Kidney tubule cell (primary cell): ENCODE measurements at places on chromosomes 2 and 18.

- peak; percentile 64 for DNase-seq
These were observed 204.8 kb downstream of the TFCP2L1 start for GRCh38 chr2:121080013-121080772.

DNA sequence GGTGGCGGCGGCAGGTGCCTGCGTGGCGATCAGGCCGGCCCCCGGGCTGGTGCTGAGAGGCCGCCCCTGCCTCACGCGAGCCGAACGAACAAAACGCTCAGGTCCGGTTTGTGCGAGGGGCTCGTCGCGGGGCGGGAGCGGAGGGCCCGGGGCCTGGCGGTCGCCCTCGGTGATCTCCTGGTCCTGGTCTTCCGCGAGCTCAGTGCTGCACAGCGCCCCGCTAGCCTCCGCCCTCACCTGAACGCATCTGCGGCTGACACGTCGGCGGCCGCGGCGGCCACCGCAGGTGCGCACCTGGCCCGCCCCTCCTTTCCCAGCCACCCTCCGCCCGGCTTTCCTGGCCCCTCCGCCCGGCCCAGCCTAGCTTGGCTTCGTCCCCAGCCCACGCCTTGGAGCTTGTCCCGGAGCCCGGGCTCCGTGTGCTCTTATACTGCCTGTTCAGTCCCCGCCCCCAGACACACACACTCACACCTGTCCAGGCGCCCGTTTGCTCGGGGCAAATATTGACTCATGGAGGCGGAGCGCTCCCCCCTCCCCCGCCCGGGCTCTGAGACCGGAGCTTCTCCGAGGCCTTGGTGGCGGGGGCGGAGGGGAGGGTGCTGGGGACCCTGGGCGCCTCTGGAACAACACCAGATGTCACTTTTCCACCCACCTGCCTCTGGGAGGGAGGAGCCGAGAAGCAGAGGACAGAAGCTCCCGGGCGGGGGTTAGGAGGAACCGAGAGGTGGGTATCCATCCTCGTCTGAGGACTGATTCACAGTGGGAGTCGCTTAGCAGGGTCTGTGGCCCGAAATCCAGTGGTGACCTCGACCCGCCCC, 8.6 kb upstream of the CRYBA2 start:
- DNase-seq: peak; percentile 56

DNA sequence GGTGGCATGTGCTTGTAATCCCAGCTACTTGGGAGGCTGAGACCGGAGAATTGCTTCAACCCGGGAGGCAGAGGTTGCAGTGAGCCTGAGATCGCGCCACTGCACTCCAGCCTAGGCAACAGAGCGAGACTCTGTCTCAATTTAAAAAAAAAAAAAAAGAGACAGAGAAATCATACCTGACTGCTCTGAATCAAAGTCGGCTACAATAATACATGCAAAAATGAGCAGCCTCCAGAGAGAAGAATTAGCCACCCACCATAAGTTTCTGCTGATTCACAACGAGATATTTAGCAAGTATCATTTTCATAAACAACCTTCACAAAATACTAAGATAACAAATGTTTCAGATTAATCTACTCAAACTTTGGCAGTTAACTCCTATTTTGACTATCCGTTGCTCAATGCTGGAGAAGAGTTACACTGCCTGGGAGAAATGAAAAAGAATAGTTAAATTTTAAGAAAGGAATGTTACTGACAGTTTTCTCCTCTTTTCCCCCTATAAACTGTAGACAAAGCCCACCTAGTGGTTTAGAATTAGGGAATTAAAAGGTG, 1.5 kb downstream of the OSBPL1A start:
- no peak for DNase-seq

DNA sequence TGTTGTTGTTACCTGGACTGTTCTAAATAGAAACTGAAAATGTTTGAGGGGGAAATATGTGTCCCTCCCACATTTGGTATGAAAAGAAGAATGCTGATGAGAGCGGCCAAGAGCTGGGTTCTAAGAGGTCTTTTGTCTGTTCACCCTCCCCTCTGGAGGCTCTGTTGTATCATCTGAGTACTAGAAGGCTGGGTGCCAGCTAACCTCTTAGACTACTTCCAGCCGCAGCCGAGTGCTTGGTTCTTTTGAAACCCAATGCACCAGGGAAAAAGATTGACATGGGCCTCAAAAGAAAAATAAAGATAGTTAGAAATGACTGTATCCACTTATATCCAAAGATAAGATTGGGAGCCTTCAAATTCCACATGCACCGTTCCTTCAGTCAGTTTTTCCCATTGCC, 255.9 kb downstream of the TXNL1 start:
- DNase-seq: no peak

DNA sequence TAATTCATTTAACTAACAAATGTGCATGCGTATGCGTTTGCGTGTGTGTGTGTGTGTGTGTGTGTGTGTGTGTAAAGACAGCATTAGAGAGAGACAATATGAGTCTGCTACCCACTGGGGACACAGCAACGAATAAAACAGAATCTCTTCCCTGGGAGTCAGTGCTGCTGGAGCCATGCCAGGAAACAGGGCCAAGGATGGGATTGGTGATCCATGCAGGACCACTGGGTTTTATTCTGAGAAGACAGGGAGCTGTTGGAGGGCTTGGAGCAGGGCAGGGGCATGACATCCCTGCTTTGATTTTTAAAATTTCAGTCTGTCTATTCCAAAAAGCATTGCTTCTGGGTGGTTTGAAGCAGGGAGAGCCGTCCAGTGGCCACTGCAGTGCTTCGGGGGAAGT, 62.9 kb downstream of the PDCL3 start:
- DNase-seq: no peak

DNA sequence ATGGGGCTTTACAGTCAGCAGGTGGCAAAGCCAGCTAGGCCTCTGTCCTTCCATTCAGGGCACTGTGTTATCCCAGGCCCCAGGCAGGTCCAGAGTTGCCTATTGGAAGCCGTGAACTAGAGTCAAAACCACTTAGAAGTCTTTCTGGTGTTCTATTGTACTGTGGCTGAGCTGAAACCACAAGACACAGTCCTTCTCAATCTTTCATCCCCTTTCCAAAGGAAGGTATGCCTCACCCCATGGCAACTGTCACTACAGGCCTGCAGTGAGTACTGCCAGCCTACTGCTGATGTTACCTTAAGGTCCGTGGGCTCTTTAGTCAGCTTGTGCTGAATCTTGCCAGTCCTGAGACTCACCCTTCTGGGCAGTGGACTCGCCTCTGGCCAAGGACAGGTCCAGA, 181.6 kb downstream of the GULP1 start:
- DNase-seq: peak; percentile 40

- no peak for DNase-seq
These were observed 853 bp upstream of the OSBPL6 start for GRCh38 chr2:178193496-178193822.

DNA sequence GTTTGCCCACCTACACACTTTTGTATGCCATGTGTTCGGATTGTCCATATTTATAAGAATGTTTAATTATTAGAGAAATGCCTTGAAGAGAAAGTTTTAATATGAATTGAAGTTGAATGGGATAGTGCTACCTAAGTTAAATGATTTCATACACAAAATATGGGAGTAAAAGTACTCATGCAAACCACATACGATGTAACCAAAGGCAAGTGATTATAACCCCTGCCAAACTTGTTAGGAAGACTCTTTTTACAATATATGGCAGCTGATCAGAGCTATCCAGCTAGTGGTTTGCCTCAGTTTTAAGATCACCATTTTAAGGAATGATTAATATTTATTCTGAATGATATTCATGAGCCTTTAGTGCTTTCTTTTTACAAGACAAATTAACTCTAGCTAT, 106.7 kb downstream of the MYO1B start:
- DNase-seq: no peak

DNA sequence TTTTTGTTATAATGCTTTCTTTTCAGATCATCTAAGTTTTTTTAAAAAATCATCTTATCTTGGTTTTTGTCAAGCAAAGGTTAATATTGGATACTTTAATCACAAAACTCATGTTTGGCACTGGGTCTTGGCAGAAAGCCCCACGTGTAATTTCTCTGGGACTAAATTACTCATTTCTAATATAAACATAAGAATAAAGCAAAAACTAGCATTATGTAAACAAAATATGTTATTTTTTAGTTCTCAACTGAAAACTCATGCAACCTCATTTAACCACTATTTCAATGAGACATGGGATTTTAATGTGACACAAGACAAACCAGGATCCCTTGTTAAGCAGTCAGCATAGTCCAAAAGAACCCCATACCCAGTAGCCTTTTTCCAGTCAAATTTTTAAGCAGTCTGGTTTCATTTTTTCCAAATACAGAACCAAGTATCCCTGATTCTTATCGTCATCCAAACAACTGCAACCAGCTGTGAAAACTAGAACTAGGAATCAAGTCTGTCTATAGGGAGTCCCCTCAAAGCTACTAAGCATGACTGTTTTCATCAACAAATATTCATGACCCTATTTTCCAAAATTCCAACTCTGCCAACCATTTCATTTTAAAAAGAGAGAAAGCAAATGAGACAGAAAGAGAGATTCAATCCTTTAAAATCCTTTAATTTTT, 27.1 kb downstream of the PID1 start:
- DNase-seq: no peak

DNA sequence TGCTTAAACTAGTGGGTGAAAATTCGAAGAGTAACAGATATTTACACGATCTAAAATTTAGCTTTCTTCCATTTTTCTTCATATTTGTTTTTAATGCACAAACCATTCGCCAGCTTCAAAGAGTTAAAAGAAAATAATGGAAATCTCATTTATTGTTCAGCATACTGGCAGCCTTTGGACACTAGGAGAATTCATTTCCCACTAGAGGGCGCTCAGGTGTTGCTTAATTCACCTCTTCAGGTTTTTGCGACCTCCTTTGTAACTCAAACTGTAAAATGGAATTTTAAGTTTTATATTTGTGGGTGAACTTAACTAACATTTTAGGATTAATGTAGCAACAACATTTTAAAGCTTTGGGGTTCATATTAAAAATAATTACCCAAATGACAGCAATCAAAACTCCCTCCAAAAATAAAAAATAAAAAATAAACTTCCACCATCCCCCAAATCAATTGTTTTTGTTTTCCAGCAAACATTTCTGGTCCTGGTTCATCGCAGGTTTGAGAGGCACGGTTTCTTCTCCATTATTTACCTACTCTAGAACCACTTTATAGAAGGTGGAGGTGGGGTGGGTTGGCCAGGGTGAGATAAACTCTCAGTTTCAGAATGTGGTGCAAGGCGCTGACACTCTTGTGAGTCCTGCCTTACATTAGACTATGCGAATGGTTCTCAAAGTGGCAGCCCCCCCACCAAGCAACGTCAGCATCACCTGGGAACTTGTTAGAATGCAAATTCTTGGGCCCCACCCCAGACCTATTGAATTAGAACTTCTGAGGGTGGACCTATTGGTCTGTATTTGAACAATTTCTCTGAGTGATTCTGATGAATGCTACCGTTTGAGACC, 24.7 kb upstream of the PNPT1 start:
- DNase-seq: peak; percentile 55

- DNase-seq: no peak
These were observed 25.5 kb downstream of the LRRFIP1 start for GRCh38 chr2:237652854-237653253.

- DNase-seq: no peak
These were observed 118.8 kb upstream of the MAP2 start for GRCh38 chr2:209305026-209305425.

DNA sequence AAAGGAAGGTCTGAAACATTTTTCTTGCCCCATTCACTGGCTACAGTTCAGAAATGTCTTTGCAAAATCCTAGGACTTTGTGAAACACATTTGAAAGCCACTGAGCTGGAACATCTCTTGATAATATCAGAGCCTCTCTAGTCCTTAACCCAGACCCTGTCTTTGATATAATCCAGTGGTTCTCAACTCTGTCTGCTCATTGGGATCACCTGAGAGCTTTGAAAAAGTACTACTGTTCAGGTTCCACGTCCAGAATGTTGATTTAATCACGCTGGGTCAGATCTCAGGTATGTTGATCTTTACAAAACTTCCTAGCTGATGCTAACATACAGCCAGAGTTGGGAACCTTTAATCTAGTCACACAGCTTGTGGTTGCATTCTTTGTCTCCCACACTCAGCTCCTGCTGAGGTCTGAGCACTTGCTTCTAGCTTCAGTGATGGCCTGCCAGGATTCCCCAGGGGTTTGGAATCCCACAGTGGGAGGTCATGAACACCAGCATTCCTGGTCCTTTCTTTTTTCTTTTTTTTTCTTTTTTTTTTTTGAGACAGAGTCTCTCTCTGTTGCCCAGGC, 262.7 kb downstream of the SETBP1 start:
- DNase-seq: peak; percentile 96

GRCh38 chr2:3491716-3492474, 27.4 kb downstream of the ADI1 start:
- no peak for DNase-seq

DNA sequence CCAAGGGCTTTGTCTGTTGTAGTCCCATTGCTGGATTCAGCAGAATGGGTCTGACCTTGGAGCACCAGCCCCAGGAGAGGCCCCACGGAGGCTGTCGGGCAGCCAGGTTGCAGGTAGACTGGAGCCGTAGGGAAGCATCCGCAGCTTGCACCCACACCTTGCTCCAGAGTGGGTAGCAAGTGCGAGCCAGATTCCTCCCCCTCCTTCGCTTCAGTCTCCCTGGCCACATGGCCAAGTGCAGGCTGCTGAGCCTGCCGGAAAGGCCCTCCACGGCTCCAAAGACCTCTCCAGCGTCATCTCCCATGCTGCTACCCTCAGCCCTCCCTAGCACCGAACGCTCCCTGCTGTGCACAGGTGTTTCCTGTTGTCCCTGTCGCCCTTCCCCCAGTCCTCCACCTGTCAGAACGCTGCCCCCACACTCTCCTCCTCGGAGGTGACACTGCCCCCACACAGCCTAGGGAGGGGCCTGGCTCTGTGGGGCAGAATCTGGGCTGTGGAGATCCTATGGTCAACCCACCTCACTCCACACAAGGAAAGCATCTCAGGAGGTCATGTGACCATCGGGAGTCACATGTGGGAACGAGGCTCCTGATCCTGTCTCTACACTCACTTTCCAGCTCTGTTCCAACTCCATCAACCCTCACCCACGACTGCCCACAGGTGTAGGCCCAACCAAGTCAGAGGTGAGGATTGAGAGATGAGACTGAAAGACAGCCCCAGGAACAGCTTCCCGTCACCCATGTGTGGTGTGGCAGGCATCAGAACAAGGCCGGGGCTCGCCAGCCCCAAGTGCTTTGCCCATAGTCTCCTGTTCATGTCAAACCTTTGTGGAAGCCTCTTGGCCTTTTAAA, 8.3 kb downstream of the KCNF1 start:
- DNase-seq: no peak

DNA sequence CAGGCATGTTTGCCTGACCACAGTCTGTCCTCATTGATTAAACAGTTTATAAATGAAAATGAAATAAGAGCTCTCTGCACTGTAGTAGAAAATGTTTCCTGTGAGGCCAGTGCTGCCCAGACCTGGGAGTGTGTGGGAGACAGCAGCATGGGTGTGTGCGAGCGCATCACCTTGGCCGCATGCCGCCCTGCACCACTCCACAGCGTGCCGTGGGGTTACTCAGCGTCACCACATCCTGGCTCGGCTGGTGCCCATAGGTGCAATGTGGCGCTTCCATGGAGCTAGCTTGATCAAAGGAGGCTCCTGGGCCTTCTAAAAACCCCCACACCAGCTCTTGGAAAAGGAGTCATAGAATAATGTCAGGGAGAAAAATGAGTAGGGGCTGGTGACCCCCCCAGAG, 76.0 kb upstream of the EPC2 start:
- no peak for DNase-seq
